ENCODE measurements at places on chromosomes 1 and 21.

DNA sequence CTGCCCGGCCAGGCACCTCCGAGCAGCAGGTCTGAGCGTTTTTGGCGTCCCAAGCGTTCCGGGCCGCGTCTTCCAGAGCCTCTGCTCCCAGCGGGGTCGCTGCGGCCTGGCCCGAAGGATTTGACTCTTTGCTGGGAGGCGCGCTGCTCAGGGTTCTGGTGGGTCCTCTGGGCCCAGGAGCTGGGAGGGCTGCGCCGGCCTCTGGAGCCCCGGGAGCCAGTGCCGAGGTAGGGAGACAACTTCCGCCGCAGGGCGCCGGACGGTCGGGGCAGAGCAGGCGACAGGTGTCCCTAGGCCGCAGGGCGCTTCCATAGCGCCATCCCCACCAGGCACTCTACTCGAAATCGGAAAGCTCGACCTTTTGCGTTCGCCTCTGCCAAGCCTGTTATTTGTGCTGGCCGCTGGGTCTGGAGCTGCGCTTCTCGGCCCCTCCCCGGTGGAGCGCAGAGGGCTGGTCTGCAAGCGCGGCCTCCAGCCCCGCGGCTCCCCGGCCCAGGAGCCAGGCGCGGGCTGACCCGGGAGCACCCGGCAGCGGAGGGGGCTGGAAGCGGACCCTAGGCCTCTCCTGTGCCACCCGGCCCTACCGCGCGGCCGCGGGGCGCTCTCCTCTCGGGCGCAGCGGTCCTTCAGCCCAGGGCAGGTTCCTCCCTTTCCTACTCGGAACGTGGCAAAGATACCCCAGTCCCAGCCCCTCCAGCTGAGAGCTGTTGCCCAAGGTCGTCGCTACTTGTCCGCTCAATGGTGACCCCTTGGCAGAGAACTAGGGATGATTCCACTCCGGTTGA is 2.2 kb downstream of the SIM2 start:
- DNase-seq = no peak

- no peak for DNase-seq
Observed at GRCh38 chr1:229999004-229999670, 67.9 kb upstream of the GALNT2 start.

DNA sequence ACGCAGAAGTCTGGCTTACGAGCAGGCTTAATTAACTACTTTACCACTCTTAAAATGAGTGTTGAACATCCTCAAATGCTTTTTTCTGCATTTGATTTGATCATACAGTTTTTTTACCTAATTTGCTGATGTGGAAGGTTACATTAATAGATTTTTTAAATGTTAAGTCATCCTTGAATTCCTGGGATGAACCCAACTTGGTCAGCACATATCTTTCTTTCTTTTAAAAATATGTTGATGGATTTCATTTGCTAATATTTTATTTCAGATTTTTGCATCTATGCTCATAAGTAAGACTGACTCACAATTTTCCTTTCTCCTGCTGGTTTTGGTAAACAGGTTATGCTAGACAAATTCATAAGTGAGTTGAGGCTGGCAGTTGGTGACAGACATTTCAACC is 82.9 kb downstream of the LHX4 start:
- DNase-seq = no peak

- no peak for DNase-seq
Observed at GRCh38 chr21:35032474-35033263, 16.4 kb downstream of the RUNX1 start.

- DNase-seq = no peak
Observed at GRCh38 chr21:41828884-41829360, 50.2 kb downstream of the PRDM15 start.

DNA sequence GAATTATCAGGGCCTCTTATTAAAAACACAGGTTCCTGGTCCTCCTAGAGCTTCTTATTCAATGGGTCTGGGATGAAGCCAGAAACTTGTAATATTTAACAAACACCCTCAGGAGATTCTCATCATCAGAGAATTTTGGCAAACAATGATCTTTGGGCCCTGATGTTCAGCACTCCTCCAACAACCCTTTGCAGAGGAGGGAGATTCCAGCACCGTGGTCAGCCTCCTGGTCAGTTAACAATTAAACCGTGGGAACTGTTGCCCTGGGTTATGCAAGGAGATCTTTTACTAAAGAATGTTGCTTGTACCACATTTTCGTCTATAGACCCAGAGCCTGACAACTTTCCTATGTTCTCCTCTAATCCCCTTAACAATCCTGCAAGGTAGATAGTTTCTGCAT is 294.4 kb downstream of the PLPP3 start:
- no peak for DNase-seq

DNA sequence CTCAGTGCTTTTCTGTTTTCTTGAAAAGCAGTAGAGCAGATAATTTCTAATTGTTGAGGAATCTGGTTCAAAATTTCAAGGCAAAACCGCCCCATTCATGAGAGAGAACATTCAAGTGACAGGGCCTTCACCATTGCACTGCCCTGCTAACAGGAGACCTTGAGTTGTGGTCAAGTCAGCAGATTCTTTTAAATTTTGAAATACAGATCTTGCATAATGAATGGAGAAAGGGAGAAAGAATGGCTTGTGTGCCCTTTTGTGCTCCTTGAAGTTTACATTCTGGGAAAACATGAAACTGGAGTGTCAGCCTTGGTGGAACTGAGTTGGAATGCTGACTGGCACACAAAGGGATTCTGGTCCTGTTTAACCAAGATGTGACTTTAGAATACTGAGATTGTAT is 164.5 kb upstream of the UBE2U start:
- no peak for DNase-seq

DNA sequence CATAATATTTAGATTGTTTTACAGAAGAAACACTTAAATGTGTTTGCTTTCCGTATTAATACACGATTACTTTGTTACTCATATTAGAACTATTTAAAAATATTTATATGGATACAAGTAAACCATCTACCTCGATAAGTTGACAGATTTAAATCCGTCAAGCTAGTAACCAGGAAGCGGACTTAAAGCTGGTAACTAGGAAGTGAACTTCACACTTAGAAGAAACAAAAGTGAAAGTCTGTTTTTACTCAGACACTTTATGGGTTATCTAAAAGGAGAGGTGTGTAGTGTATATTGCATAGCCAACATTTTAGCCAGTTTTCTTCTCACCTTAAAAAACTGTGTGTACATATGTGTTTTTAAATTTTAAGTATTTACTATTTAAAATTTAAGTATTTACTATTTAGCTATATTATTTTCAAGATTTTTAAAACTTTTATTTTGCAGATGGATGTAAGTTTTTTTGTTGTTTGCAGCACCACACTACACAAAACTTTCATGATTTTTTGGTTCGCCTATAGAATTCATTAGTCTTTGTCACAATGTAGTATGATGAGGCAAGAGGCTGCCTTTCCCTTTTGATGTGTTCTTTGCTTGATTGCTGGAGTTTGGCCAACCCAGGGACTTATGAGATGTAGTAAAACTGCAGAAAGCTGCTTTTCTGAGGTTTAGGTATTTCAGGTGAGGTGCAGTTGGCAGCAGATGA is 2.7 kb downstream of the USP25 start:
- DNase-seq = no peak

- no peak for DNase-seq
Observed at GRCh38 chr21:20259031-20259867, 739.0 kb upstream of the NCAM2 start.
